ENCODE measurements at places on chromosomes 2 and 18.

- DNase-seq: no peak
Observed at GRCh38 chr18:62937065-62937464, 221.7 kb downstream of the PHLPP1 start.

- no peak for DNase-seq
Observed at GRCh38 chr2:145744541-145745386, 1224.8 kb upstream of the ZEB2 start.

- DNase-seq: no peak
Observed at GRCh38 chr2:47070155-47070919, 84.8 kb downstream of the STPG4 start.

GRCh38 chr2:88016960-88017779, 823 bp upstream of the RNU2-63P start:
- DNase-seq: no peak

DNA sequence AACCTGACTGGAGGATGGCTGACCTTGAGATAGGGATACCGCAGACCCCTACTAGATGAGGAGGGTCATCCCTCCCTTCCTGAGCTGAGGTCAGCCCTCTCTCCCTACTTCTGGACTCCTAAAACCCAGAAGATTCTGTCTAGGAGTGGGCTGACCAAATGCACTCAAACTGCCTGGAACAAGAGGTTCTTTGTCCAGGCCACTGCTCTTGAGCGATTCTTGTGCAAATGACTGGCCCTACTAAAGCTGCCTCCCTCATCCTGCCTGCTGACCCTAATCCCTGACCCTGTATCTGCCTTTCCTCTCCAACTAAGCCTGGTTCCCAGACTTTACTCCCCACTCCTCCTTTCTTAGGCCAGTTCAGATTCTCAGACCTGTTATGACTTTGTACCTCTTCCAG, 56.2 kb downstream of the EFR3B start:
- DNase-seq: no peak

DNA sequence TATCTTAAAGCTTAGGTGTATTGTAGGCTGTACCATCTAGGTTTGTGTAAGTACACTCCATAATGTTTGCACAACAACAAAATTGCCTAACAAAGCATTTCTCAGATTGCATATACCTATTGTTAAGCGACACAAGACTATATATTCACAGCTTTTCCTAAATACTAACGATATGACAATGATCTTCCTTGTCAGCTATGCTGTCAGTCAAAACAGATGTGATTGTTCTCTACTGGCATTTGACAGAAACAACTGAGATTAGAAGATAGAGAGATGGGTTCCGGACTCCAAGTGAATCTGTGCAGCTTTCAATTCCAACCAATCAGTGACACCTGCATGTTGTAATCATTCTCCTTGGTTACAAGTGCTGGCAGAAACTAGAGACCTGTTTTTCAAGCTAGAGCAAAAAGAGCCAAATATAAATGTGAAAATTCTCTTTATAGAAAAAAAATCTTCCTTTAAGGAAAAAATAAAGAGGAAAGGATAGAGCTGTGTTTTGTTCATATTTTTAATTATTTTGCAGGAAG, 1232.3 kb upstream of the SLC39A10 start:
- DNase-seq: no peak

DNA sequence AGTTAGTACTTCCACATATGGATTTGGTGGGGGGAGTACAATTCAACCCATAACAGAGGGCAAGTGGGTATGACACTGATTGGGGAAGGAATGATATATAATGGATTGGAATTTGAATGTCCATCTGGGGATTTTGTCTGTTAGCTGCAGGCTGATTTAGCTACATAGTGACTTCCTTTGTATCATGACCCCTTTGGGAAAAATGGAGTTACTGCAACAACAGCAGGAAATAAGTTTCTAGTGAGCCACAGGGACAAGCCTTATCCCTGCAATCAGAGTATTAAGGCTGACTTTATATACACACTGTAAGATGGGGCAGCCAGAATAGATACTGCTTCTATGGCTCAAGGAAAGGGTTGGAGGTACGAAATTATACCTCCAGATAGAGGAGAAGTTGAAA, 404.4 kb upstream of the MEIS1 start:
- no peak for DNase-seq

- no peak for DNase-seq
Observed at GRCh38 chr18:74529811-74530583, 4.3 kb upstream of the CNDP1 start.

GRCh38 chr2:191878548-191879279, 31.8 kb upstream of the CAVIN2 start:
- no peak for DNase-seq

- DNase-seq: no peak
Observed at GRCh38 chr2:234691214-234691575, 194.3 kb upstream of the ARL4C start.

DNA sequence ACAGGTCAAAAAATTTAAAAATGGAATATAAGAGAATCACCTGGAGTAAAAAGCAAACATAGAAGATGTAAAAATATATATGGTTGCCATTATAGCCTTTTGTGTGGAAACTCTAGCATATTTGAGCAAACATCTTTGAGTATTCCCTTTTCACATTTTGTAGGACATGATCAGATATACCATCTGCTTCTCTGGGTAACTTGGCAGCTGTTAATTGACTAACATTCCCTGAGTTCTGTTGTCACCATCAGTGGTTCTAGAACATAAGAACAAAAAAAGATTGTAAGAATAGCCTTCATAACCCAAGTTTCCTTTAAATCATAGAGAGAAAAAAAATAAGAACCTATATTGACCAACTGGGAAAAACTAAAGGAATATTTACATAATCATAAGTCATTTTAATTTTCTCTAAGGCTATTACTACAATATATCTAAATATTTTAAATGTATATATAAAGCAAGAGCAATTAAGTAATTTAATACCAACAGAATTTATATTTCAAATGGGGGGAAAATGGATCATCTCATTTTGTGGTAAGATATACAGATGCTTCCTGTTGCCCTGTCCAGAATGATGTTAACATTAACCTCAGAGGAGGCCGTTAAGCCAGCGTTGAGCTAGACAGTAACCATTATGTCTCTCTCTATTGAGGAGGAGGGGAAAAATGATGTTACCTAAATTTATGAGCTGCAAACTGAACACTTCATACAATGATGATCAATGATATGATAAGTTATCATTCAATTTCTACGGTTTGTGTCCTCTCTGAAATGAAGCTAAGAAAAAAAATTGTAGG, 9.8 kb upstream of the INO80D start:
- DNase-seq: no peak

GRCh38 chr18:23837591-23837990, 148.3 kb downstream of the LAMA3 start:
- peak; percentile 21 for DNase-seq

- DNase-seq: no peak
Observed at GRCh38 chr2:191738667-191739066, 60.7 kb downstream of the NABP1 start.

GRCh38 chr2:109265369-109265768, 136.4 kb downstream of the SH3RF3 start:
- DNase-seq: no peak

GRCh38 chr2:46650556-46651001, 171.2 kb downstream of the TMEM247 start:
- DNase-seq: peak; percentile 81

Measured in CD4-positive, alpha-beta T cell treated with Interleukin-17A for 1 hour (primary cell).